ENCODE measurements at places on chromosomes 4 and X.

DNA sequence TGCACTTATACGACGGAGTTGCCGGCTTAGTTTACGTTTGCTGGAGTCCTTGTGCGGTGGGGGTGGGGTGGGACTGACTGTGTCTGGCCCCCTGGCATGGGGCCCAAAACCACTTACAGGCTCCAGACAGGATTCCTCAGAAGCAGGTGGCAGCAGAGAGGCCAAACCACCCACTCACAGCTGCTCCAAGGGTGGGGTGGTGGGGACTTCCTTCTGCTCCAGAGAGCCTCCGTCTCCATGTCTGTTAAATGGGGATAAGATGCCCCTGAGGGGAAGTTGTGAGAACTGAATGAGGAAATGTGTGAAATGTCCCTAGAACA, 36.7 kb downstream of the PSAPL1 start:
- DNase-seq, result no peak

DNA sequence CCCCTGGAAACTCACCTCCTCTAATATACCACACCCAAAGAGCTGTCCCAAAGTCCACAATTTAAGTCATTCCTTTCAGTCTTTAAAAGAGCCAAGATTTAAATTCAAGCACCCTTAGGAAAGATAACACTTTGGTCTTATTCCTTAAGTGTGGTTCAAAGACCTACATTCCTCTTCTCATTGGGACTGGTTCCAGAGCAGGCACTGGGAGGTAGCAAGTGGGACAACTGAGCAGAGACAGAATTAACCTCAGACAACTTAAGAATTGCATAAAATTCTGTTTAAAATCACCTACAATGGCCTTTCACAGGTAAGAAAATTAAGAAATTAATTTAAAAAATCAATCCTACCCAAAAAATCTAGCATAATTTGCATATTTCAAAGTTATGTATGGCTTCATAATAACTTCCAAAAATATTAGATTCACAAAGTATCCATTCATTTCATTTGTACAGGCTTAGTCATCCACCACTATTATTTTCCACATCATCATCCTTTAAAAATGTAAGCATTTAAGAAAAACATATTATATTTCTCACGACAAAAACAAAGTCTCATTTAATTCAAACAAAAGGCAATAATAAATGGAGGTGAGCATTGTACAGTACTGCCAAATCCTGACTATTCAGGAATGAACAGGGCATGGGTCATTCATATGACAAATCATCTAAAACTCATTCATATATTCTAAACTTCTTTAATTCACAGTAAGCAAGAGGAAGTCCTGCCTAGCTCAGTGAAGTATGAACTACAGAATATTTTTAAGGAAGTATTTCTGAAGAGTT, 13.6 kb downstream of the PRSS12 start:
- DNase-seq, result no peak

DNA sequence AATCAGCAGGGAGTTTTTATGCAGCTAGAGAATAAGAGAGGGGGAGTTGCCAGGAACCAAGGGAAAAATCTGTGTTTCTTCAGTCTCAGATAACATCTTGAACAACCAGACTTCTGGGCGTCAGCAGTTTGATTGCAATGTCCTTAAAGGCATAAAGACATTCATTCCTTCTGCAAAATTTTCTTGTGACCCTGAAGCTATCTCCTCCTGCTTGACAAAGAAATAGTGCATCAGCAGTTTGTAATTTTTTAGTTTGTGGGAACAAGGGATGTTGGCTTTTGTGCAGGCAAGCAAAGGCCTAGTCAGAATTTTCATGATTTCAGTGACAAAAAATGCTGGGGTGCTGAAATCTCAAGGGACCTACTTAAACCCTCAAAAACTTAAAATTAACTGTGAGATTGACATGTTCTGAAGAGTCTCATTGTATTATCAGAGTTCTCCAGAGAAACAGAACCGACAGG, 125.8 kb upstream of the UNC5C start:
- DNase-seq, result no peak

DNA sequence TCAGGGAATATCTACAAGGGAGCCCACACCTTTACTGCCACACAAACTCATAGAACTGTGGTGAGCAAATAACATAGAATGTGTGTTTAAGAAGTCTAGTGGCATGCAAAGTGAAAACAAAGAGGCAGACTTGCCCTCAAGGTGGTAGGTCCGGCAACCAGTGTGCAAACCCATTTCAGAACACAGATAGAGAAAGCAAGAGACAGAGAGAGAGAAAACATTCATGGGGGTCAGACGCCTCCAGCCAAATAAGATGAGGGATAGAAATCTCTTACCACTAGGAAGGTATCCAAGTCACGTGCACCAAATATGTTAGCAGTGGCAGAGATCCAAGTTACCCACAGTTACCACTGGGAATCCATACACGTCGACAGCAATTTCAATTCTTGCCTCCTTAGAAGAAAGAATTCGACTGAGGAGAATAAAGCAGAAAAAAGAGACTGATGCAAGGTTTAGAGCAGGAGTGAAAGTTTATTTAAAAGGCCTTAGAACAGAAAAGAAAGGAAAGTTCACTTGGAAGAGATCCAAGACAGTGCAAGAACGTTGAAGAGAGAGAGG, 252.8 kb downstream of the NAP1L3 start:
- no peak for DNase-seq

DNA sequence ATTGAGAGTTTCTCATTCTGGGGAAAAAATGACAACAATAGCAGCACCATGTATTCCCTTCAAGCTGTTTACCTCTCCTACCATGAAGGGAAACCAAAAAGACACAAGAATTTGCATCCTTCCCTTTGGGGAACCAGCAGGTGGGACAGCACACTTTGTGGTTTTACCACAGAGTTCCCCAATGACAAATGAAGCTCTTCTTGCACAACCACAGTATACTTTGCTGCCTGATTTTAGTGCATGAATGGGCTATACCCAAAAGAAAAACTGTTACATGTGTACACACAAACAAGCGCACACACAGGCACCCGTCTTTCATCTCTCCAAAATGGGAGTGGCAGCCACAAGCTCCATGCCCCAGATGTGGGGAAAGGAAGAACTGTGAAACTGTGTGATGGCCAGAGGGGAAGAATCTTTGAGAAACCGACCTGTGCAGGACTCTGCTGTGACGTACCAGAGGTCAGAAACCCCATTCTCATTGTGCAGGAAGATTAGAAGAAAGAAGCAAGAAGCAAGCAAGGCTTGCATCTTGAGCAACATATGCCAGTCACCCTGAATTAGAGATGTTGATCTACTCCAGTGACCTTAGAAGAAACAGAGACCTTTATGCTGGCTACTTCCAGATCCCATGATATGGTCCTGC, 2.7 kb upstream of the MAML3 start:
- DNase-seq, result no peak

GRCh38 chr4:109298279-109299010, 4.0 kb downstream of the COL25A1 start:
- DNase-seq, result peak; percentile 12

DNA sequence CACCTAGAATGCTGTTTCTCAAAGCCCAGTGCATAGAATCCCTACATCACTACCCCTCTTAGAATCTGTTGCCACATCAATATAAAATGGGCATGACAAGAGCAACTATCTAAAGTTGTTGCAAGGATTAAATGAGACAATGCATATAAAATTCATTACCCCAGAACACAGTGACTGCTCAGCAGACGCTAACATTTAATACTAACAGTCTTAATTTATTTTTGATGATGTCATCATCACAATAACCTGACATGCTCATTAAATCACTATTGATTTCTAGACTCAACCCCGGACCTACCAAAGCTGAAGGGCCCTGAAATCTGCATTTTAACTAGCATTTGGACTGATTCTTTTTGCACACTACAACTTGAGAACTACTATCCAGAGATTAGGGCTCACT, 3.9 kb downstream of the ARSJ start:
- no peak for DNase-seq

- no peak for DNase-seq
These were observed 5.1 kb upstream of the ASB9 start for GRCh38 chrX:15274946-15275345.

- no peak for DNase-seq
These were observed at the start of gene ITGB1BP2 for GRCh38 chrX:71301195-71301924. Gene ITGB1BP2, plus strand, starts transcription at chrX:71301750. Its CDS starts 57 bp downstream, at chrX:71301807.

GRCh38 chr4:169015186-169015623, 5.2 kb upstream of the CBR4 start:
- no peak for DNase-seq

- DNase-seq, result no peak
These were observed 279.2 kb upstream of the FGF16 start for GRCh38 chrX:77167993-77168392.

DNA sequence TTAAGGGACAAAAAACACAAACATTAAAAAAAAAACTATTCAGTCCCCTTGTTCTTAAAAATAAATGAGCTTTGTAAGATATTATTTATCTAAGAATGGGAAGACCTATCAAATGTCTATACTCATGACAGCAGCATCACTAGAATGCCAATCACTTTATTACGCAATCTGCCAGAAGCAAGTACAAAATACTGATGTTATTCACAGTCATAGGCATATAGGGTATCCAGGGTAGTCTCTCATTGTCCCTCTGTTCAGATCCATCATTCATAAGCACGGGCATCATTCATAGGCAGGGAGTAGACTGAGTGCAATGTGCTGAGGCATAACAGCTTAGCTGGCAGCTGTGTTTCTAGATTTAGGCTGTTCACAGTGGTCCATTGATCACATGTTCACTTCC, 109.1 kb downstream of the EPHA5 start:
- no peak for DNase-seq

DNA sequence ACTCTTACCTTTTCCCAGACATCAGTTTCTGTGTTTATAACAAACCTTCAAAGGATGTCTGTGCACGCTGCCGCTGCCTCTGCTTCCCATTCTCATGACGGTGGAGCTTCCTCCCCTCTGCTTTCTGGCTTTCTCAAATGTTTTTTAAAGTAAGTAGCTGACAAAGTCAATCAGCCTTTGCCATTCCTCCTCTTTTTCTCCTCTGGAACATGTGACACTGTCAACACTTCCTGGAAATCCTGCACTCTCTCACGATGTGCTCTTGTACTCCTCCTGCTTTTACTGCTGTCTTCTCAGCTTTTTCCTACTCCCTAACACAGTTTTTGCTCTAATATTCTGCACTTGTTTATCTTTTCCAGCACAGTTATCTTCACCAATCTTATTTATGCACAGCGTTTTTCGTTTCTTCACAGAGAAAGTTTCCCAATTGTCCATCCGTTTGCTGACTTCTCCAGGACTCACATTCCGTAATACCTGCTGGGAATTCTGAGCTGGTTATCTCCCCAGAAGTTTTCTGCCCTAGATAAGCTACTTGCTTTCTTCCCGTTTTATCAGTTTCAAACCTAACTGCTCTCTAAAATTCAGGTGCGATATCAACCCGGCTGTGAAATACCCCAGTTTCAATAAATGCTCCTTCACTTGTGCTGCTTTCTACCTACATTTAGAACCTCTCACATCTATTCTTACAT, 465.6 kb upstream of the AGA start:
- no peak for DNase-seq

DNA sequence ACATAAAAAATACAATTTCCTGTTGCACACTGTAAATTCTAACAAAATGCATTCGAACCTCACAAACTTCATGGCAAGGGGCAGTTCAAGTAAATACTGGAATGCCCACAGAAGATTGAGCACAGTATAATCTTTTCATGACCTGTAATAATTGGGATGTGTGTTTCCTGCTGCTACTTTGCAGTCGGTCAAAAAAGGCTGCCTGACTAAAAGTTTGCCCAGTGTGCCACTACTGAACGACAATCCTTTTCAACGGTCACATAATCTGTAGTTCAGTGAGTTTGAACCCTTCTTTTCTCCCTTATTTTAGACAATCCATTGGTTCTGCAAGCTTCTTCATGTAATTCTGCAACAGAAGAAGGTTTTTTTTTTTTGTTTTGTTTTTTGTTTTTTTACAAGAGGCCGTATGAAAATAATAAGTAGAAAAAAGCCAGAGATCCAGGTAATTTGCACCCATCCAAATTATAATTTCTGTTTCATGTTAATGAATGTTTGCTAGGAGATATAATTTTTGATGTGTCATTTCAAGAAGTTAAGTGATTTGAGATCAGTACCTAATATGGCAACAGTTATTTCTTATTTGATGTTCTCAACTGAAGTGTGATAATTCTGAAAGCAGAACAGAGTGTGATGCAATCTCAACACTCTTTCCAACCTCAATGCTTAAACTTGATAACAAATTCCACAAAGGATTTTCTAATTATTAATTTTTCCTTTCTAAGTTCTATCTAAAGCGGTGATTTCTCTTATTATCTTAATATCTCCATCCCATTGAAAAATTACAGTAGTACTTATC, 237.6 kb downstream of the FSTL5 start:
- DNase-seq, result no peak

GRCh38 chrX:41449615-41450014, 2.5 kb downstream of the NYX start:
- DNase-seq, result no peak

DNA sequence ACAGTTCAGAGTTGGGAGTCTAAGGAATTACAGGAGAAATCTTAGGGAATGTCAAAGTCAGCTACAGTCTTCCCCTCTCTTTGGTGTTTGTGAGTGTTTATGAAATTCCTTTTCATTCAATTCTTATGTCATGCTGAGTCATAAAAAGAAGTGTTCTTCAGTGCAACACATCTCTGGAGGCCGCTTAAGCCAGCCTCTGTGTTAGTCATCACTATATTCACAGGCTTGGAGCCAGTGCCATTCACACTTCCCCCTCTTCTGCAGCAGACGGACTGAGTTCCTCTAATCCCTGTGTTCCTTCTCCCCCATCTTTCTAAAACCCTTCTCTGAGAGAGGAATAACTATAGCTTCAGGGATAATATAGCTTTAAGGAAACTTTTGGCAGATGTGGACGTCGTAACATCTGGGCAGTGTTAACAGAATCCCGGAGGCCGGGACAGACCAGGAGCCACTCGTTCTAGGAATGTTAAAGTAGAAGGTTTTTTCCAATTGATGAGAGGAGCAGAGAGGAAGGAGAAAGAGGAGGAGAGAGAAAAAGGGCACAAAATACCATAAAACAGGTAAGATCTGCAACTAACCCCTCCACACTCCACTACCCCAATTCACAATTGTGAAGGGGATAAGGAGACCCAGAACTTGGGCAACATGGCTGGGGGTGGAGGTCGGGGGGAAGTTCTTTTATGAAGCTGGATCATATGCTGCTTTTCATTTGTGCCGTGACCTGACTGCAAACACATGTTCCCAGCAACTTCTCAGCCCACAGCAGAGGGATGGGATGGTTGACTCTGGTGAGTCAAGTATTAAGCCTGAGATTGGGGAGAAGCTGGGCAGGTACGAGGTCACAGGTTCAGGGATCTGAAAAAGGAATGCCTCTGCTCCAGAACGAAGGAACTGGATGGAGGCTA, at the start of gene SRPX2:
Gene SRPX2, plus strand, starts transcription at position 244 of the 905 bp plus-strand sequence. CDS start 2,124 bp downstream, outside the sequence.
- no peak for DNase-seq

- no peak for DNase-seq
These were observed 41.9 kb downstream of the WDR1 start for GRCh38 chr4:10074767-10075105.

GRCh38 chrX:100379388-100379986, 30.6 kb downstream of the PCDH19 start:
- DNase-seq, result no peak

GRCh38 chr4:73872316-73873108, 3.3 kb downstream of the CXCL1 start:
- no peak for DNase-seq

GRCh38 chrX:118724775-118725174, 2.6 kb upstream of the IL13RA1 start:
- no peak for DNase-seq

GRCh38 chr4:149630064-149630463, 185.6 kb downstream of the IQCM start:
- no peak for DNase-seq

Measured in NCI-H2081 treated with DMSO at 0.1 percent for 48 hours (cell line).